Calu3 (cell line): ENCODE measurements at places on chromosomes 11 and 22. TPM values are rescaled to one million over a fixed set of nuclear protein-coding genes. Genes with fewer than 3 reads are reported as not detected.

The INPP5J gene
- total RNA-seq, result 4.1 and 4.2 TPM in 2 replicates

The FADS1 gene
- 55.6 and 74.1 TPM in 2 replicates for total RNA-seq

The MN1 gene
- total RNA-seq, result 1.7 and 2.3 TPM in 2 replicates

The GPHA2 gene
- total RNA-seq, result not detected in 2 replicates

The KCNE3 gene
- total RNA-seq, result 1.5 and 3.8 TPM in 2 replicates

- H3K27ac ChIP-seq, result no peak overlapping the region
- peaks cover 43% of the 10 kb centered on the region for H3K4me1 ChIP-seq
- no peaks in the 10 kb centered on the region for H3K27me3 ChIP-seq
- no peak overlapping the region for H3K4me3 ChIP-seq
- H3K36me3 ChIP-seq, result peaks cover 45% of the 10 kb centered on the region
These were observed 4.4 kb downstream of the SPCS2 start for GRCh38 chr11:74953451-74953850.

GRCh38 chr11:128670631-128671030 is 23.2 kb upstream of the FLI1 start:
- no peak overlapping the region for H3K4me3 ChIP-seq
- no peak overlapping the region for H3K27ac ChIP-seq
- DNase-seq, result no peak
- no peaks in the 10 kb centered on the region for H3K36me3 ChIP-seq

DNA sequence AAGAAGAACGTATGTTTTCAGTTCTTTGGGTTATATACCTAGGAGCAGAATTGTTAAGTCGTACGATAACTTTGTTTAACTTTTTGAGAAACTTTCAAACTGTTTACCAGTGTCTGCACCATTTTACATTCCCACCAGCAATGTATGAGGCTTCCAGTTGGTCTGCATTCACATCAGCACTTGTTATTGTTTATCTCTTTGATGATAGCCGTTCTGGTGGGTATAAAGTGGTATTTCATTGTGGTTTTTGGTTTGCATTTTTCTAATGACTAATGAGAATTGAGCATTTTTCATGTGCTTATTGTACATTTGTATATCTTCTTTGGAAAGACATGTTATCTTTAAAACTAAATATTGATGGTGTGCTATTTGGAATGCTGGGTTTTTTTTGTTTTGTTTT is 59.8 kb downstream of the KDM2A start:
- no peak overlapping the region for H3K27ac ChIP-seq
- DNase-seq, result no peak
- no peak overlapping the region for H3K4me3 ChIP-seq
- no peaks in the 10 kb centered on the region for H3K4me1 ChIP-seq
